ENCODE measurements at places on chromosomes 11 and 22.
A peak's percentile ranks its signal among the peaks of the same experiment; 100 is the strongest.

DNA sequence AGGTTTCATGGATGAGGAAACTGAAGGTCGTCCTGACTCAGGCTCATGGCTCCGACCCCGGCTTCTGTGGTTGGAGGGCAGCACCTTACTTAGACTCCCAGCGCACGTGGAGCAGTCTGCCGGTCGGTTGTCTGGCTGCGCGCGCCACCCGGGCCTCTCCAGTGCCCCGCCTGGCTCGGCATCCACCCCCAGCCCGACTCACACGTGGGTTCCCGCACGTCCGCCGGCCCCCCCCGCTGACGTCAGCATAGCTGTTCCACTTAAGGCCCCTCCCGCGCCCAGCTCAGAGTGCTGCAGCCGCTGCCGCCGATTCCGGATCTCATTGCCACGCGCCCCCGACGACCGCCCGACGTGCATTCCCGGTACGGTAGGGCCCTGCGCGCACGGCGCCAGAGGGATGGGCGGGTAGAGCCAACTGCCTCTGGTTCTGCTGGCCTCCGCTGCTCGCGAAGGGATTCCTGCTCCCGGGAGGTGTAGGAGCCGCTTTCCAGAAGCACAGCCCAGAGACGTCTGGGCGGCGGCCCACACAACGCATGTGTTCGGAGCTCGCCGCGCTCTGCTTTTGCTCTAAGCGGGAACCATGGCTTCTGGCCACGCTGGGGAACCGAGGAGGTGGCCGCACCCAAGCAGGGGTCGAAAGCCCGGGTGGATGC is at the start of gene LDHA:
Gene LDHA (plus strand): TSS at position 289 of the 653 bp plus-strand sequence. CDS start 2,280 bp downstream, outside the sequence.
- peak; percentile 100 for DNase-seq
- H3K36me3 ChIP-seq = peaks cover 37% of the 10 kb centered on the region
- H3K27me3 ChIP-seq = no peaks in the 10 kb centered on the region
- H3K4me1 ChIP-seq = peaks cover 46% of the 10 kb centered on the region

GRCh38 chr11:94585399-94585798 is 18.2 kb downstream of the PIWIL4 start:
- no peaks in the 10 kb centered on the region for H3K36me3 ChIP-seq
- no peak overlapping the region for H3K27ac ChIP-seq
- H3K4me3 ChIP-seq = no peak overlapping the region
- DNase-seq = no peak
- H3K27me3 ChIP-seq = no peaks in the 10 kb centered on the region

DNA sequence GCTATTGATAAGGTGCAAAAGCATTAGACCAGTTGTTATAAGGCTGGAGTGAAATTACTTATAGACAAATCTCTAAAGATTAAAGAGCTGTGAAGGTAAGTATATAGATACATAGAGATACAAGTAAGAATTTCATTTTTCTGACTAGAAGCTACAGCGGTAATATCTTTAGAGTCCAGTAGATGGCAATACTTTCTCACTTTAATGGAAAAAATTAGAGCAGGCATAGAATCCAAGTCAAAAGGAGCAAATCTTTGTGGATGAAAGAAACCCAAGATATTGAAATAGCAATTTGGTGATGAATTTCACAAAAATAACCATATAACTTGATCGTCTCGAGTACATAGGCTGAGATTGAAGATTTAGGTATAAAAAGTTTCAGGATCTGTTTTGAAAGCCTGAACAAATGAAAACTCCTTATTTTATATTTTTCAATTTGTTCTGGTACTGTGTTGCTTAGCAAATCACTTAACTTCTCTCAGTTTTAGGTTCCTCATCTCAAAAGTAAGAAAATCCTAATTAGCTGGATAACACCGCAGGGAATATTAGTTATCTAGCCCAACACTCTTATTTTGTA is 81.9 kb downstream of the UVRAG start:
- no peaks in the 10 kb centered on the region for H3K27me3 ChIP-seq
- H3K27ac ChIP-seq = no peak overlapping the region
- H3K4me3 ChIP-seq = no peak overlapping the region
- no peaks in the 10 kb centered on the region for H3K36me3 ChIP-seq
- DNase-seq = peak; percentile 68
- no peaks in the 10 kb centered on the region for H3K4me1 ChIP-seq

DNA sequence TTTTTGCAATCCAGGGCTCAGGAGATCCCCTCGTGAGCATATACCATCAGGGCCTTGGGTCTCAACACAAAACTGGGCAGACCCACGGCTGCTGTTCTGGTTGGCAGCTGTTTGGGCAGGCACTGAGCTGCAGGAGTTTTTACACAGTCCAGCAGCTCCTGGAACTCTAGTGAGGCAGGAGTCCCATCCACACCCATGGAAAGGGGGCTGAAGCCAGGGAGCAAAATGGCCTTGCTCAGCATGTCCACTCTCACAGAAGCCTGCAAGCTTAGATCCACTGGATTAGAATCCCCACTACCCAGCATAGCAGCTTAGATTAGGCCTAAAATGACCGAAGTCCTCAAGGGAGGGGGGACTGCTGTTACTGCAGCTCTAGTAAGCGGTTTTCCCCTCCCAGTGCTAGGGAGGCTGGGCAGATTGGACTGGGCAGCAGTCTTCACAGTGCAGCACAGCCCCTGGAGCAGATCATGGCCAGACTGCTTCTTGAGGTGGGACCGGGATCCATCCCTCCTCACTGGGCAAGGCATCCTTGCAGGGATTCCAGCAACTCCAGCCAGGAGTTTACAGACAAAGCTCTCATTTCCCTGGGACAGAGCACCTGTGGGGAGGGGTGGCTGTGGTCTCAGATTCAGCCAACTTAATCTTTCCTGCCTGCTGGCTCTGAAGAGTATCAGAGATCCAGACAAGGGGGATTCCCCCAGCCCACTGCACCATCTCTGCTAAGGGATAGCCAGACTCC is 36.4 kb upstream of the CARD16 start:
- DNase-seq = no peak
- H3K4me1 ChIP-seq = 0 out of 2 replicates have a peak, but pooled peaks cover 5% of the 10 kb centered on the region
- no peak overlapping the region for H3K27ac ChIP-seq
- no peaks in the 10 kb centered on the region for H3K36me3 ChIP-seq

DNA sequence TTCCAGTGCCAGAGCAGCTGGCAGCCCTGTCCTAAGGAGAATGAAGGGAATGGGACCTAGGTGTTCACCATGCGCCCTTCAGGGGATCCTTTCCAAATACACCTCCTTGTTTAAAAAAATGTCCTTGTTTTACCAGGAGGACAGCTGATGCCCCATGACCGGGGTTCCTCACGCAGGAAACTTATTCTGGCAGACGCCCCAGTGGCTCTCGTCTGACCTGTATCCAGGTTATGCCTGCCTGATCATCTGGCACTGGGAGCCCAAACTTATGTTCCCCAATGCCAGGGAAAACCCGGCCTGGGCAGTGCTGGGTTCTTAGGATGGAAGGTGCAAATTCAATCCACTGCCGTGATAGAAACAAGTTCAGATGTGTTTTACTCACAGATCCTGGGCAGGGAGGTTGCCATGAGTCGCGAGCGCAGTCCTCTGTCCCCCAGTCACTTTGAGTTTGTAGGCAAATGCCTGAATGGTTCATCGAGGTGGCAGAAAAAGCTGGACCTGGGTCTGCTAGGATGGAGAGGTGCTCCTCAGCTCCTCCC is 31.5 kb downstream of the MOV10L1 start:
- no peak overlapping the region for H3K27ac ChIP-seq
- no peaks in the 10 kb centered on the region for H3K36me3 ChIP-seq
- no peaks in the 10 kb centered on the region for H3K4me1 ChIP-seq
- no peaks in the 10 kb centered on the region for H3K27me3 ChIP-seq
- no peak overlapping the region for H3K4me3 ChIP-seq

DNA sequence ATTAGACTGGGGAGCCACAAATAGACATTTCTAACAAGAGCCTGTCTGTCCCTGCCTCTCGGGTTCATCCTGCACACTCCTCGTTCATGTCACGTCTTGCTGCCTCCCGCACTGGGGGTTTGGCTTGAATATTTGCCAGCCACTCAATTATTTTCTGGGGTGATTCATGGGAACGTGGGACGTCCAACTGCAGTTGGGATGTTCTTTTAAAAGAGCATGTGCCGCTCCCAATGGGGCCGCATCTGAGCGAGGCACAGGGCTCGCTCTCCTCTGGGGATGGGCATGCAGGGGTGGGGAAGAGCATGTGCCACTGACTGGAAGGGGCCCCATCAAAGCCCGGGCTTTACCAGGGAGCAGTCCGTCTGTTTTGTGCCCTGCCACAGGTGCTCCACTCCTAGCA is 43.4 kb downstream of the PARVG start:
- no peak overlapping the region for H3K4me3 ChIP-seq
- no peaks in the 10 kb centered on the region for H3K36me3 ChIP-seq
- no peaks in the 10 kb centered on the region for H3K4me1 ChIP-seq
- DNase-seq = peak; percentile 35
- peaks cover 26% of the 10 kb centered on the region for H3K27me3 ChIP-seq

GRCh38 chr11:78497293-78497692 is 77.4 kb downstream of the NARS2 start:
- H3K36me3 ChIP-seq = no peaks in the 10 kb centered on the region
- DNase-seq = no peak
- H3K4me3 ChIP-seq = no peak overlapping the region

DNA sequence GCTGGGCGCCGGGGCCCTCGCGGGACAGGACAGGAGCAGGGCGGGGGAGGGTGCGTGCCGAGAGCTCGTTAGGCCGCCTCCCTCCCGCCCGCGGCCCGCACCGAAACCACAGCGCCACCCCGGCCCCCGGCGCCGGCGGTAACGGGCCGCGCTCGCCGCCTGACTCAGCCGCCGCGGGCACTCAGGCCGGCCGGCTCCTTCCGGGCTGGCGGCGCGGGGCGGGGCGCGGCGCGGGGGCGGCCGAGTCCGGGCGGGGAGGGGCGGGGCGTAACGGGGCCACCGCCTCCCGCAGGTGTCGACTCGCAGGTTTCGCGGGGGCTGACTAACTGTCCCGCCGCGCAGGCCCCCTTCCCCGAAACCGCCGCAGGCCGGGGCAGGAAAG is at the start of gene AP5B1:
Gene AP5B1 (minus strand): TSS at position 207 of the 382 bp plus-strand sequence. CDS start 385 bp downstream, outside the sequence.
- H3K4me1 ChIP-seq = no peaks in the 10 kb centered on the region
- peaks cover 7% of the 10 kb centered on the region for H3K27me3 ChIP-seq
- H3K4me3 ChIP-seq = peak within 1 kb of the TSS; percentile 80

DNA sequence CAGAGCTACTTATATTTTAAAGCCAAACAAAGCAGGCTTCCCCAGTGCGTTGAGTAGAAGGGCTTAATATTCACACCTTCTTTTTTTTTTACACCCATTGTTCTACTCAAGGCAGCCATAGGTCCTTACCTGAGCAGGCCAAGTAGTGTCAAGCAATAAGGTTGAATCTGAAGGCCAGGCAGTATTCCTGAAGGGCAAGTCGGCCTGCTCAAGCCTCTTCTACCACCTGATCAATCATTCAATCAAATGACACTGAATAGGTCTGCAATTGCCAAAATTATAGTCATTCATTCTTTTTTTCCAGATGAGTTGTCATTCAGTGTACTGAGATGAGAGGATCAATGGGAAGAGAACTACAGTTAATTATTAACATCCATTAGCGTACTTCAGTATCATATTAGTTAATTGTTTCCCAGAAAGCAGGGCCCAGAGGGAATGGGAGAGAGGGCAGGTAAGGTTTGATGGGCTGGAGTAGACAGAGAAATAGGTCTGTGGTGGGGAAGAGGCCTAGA is 11.9 kb upstream of the PPP2R1B start:
- no peak overlapping the region for H3K4me3 ChIP-seq
- DNase-seq = no peak
- H3K27ac ChIP-seq = no peak overlapping the region
- no peaks in the 10 kb centered on the region for H3K36me3 ChIP-seq
- H3K27me3 ChIP-seq = no peaks in the 10 kb centered on the region
- H3K4me1 ChIP-seq = 0 out of 2 replicates have a peak, but pooled peaks cover 8% of the 10 kb centered on the region

GRCh38 chr22:20776624-20777405 is 2.9 kb downstream of the SERPIND1 start:
- DNase-seq = no peak
- 0 out of 2 replicates have a peak, but pooled peaks cover 3% of the 10 kb centered on the region for H3K36me3 ChIP-seq
- H3K4me1 ChIP-seq = peaks cover 13% of the 10 kb centered on the region
- H3K27ac ChIP-seq = no peak overlapping the region
- H3K4me3 ChIP-seq = no peak overlapping the region

GRCh38 chr22:27385261-27385998 is 416.1 kb downstream of the MN1 start:
- H3K27ac ChIP-seq = no peak overlapping the region
- DNase-seq = no peak
- peaks cover 16% of the 10 kb centered on the region for H3K27me3 ChIP-seq
- no peak overlapping the region for H3K4me3 ChIP-seq

DNA sequence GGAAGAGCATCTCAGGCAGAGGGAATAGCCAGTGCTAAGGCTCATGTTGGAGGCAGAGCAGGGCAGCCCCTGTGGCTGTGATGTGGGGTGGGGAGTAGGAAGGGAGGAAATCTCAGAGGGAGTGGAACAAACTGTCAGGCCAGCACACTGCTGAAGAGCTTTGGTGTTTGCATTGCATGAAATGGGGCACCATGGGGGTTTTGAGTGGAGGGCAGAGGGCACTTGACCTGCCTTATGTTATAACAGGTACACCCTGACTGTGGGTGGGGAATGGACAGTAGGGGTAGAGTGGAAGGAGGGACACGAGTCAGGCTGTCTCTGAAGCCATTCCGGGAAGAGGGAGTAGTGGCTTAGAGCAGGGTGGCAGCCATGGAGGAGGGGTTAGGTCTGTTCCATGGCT is 24.0 kb downstream of the PRDM11 start:
- H3K27ac ChIP-seq = no peak overlapping the region
- no peak for DNase-seq
- H3K36me3 ChIP-seq = no peaks in the 10 kb centered on the region
- H3K4me3 ChIP-seq = no peak overlapping the region
- H3K27me3 ChIP-seq = no peaks in the 10 kb centered on the region

- DNase-seq = no peak
- no peaks in the 10 kb centered on the region for H3K4me1 ChIP-seq
- H3K36me3 ChIP-seq = no peaks in the 10 kb centered on the region
- no peaks in the 10 kb centered on the region for H3K27me3 ChIP-seq
- no peak overlapping the region for H3K27ac ChIP-seq
These were observed 28.8 kb downstream of the ACER3 start for GRCh38 chr11:76889411-76889975.

GRCh38 chr11:81987829-81988472 is 745.7 kb downstream of the FAM181B start:
- no peak overlapping the region for H3K4me3 ChIP-seq
- no peak overlapping the region for H3K27ac ChIP-seq
- DNase-seq = peak; percentile 44
- H3K27me3 ChIP-seq = no peaks in the 10 kb centered on the region

GRCh38 chr22:27314276-27314807 is 487.2 kb downstream of the MN1 start:
- no peaks in the 10 kb centered on the region for H3K27me3 ChIP-seq
- H3K4me1 ChIP-seq = peaks cover 10% of the 10 kb centered on the region
- H3K4me3 ChIP-seq = no peak overlapping the region
- no peaks in the 10 kb centered on the region for H3K36me3 ChIP-seq
- H3K27ac ChIP-seq = no peak overlapping the region

GRCh38 chr11:117828611-117829368 is 4.2 kb upstream of the FXYD2 start:
- no peaks in the 10 kb centered on the region for H3K4me1 ChIP-seq
- no peak overlapping the region for H3K27ac ChIP-seq
- no peak overlapping the region for H3K4me3 ChIP-seq
- no peaks in the 10 kb centered on the region for H3K36me3 ChIP-seq

DNA sequence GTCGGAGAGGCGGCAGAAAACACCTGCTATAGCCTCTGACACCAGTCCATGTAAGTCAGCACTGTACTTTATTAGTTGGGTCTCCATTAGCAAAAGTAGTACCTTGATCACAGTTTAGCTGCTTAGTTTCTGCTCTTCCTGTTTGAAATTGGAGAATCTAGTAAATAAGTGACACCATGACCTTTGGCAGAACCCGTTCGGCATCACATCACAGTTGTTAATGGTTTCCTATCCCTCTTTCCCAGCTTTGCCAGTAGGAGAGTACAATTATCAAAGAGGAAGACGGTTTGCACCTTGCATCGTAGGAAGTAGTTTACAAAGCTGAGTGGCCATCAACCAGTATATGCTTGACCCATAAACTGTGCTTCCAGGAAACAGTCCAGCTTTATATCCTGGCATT is 101.8 kb downstream of the TRIM44 start:
- no peaks in the 10 kb centered on the region for H3K27me3 ChIP-seq
- no peaks in the 10 kb centered on the region for H3K4me1 ChIP-seq
- no peak for DNase-seq
- no peaks in the 10 kb centered on the region for H3K36me3 ChIP-seq
